Left lung (tissue), 14 donors: ENCODE measurements at places on chromosomes 4 and X.

GRCh38 chrX:129741880-129742758 lies 3.3 kb downstream of the XPNPEP2 start:
- DNase-seq = no peak

DNA sequence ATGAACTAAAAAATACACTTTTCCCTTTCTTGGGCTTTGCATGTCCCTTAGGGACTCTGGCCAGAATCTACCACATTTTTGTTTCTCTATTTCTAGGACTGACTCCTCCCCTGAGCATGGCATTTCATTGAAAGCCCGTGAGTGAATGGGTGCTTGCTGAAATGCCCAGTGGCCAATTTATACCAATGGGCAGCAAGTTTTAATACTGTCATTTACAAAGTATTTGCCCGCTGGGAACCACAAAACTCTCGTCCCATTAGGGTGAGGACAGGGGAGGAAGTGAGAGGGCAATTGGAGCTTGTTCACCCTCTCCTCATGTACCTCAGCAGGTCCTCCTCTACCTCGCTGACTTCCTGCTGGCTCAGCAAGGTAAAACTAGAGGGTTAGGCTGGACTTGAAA lies 1.1 kb downstream of the SRPX2 start:
- DNase-seq = no peak

DNA sequence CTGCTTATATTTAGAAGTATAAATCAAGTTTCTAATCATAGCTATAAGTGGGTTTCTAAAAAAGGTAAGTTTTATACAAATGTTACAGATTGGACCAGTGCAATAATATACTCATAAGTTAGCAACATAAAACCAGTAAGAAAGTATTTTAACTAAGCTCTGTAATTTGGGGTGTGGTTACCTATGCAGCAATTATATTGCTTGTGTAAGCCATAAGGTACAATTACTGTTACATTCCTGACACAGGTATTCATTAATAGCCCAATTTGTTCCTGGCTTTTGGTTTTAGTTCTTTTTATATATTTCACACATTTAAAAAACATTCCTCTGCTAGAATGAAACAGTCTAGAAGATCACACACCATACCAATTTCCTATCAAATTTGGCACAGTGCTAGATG lies 115.1 kb downstream of the FRYL start:
- DNase-seq = no peak

DNA sequence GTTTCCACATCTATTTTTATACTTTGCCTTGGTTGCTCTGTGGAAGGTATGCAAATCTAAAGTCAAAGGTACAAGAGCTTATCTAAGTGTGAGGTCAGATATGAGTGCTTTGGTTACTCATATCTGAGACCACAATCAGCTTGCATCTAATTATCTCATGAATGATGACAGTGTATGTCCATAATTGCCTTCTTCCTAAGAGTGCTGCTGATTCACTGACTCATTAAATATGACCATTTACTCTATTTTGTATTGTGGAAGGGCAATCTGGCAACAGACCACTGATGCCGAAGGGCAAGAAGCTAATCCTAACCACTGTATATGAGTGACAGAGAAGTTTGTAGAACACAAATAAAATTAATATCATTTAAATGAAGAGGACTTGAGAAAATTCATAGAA lies 1190.2 kb upstream of the AGA start:
- no peak for DNase-seq

DNA sequence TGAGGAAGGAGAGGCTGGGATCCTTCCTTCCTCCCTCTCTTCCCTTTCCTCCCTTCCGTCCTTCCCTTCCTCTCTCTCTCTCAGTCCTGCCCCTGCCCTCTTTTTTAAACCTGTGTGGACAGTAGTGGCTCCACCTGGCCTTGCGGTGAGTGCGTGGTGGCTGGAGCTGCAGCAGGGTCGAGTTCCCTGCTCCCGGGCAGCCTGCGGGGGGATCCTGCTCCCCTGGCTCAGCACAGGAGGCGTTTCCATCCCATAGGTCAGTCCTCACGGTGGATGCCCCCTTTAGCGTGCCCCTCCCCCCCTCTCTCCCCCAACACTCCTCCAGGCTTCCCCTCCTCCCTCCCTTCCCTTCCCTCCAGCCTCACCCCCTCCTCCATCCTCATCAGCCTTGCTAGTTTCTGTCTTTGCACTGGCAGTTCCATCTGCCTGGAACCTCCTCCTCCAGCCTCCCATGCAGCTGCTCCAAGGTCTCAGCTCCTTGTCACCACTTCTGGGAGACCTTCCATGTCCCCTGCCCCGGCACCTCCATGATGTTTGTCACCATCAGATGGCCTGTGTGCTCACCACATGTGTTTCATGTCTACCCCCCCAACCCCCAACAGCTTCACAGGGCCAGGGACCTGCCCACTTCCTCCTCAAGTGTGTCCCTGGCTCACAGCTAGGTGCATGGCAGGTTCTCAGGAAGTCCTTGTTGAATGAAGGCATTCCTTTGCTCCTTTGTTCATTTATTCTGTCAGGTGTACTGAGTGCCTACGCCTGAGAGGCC lies 68.4 kb downstream of the PSAPL1 start:
- DNase-seq = peak; percentile 68

DNA sequence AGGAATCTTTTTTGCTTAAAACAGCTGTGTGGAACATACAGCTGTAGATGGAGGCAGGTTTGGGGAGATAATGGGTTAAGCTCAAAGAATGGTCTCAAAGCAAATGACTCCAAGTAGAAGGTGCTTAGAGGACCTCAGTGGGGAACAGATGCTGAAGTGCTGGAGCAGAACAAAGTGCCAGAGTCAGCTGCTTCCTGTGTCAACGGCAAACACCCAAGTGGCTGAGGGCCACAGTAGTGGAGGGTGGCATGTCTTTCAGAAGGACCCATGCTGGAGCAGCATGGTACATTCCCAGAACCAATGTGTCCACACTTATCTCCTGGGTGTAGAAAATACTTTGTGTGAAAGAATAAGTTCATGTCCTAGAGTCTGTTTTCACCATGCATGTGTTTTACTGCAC lies 197.5 kb downstream of the CCNG2 start:
- DNase-seq = no peak

DNA sequence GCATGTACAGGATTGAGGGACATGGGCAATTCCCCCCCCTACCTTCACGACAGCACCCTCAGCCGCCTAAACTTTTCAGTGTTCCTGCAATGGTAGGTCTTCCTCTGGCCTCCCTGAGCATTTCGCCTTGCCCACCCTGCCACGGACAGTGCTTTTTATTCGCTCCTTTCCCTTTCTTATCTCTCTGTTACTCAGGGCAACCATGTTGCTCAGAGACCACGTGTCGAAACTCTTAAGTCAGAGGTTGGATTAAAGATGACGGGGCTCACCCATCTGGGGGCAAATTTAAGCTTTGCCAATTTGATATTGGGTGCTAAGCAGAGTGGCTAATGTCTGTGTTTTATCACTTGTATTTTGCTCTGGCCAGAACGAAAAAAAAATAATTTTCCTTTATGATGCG lies 20.4 kb downstream of the TENM3 start:
- no peak for DNase-seq

- DNase-seq = no peak
Observed at GRCh38 chr4:73308286-73308685, 49.7 kb upstream of the ANKRD17 start.

DNA sequence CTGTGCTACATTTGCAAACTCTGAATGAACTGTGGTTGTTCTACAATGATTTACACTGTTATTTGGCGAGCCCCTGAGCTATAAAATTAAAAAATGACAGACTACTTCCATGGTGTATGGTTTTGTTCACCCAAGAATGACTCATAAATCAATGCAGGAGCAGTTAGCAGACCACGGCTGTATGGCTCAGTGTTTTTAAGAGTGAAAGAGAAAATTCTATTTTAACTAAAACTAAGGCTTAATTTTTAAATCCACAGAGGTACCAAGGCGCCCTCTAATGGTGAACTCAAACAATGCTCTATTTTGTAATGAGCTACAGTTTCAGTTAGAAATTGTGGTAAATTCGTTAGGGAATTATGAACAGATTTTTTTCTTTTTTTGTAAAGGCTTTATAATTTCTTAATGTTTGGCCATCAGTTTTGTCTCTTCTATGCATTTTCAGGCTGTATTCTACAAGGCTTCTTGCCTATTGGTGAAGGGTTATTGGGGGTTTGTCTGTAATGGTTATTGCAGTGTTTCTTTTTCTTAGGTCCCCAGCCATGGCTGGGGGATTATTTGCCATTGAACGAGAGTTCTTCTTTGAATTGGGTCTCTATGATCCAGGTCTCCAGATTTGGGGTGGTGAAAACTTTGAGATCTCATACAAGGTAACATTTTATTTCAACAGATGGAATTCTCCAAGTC lies 32.5 kb downstream of the HMGB2 start:
- no peak for DNase-seq

GRCh38 chrX:72258174-72258573 lies 18.9 kb downstream of the RPS4X start:
- DNase-seq = no peak

DNA sequence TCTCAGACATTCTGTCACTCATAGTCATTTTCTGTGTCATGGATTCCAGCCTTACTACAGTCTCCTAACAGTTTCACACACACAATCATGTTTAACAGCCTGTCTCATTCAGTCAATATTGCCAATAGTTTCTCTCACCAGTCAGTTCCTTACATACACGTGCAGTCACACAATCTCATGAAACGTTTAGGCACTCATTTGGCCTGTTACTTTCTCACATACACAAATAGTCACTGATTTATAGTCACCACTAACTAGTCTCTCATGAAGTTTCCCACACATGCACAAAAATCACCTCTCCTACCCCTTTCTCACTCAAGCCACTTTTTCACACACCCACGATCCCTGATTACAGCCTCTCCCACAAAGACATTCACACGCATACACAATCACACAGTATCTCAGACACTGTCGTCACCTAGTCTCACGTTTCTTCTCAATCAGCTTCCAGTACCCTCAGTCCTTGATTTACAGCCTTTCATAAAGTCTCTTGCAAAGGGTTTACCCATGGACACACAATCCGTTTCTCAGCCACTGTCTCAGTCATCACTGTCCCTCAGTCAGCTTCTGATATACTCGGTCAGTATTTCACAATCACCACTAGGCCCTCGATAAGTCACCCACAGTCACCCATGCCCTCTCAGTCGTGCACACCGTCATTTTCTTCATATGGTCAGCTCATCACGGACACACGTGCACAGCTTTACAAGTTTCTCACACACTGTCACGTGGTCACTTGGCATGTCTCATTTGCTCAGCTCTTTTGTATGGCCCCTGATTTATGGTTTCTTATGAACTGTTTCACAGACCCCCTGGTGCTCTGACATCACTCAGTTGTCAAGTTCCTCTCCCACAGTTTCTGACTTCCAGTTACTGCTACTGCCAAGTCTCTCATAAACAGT lies 4.2 kb upstream of the CFP start:
- DNase-seq = no peak

DNA sequence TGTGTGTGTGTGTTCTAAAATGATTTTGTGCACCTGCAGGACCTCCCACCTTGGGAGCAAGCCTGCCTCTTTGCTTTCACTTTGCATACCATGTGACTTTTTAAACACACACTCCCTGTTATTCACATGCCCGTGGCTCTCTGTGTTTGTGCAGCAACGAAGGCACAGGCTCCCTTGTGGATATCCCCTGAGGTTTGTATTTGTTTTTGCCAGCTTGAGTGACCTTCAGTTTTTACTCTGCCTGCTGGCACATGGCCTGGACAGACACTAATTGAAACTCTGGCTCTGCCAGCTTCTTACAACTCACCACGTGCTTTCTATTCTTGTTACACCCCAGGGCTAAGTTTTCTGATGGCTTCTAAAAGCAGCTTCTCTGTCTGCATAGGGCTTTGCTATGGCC lies 885.8 kb downstream of the SH3BGRL start:
- peak; percentile 2 for DNase-seq

DNA sequence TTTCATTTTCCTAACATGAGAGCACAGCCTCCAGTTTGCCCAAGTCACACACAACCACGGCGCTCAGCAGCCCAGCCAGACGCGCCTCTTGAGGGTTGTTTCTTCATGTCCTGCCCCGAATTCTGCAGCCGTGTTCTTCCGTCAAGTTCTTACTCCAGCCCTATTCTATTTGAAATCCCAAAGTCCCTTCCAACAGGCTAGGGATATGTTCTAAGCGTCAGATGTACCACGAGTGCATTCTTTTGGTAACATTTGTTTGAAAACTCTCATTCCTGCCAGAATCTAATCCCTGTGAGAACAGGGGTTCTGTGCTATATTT lies 23.1 kb downstream of the ACSL1 start:
- no peak for DNase-seq

GRCh38 chr4:73066928-73067327 lies 2.6 kb downstream of the COX18 start:
- DNase-seq = no peak

DNA sequence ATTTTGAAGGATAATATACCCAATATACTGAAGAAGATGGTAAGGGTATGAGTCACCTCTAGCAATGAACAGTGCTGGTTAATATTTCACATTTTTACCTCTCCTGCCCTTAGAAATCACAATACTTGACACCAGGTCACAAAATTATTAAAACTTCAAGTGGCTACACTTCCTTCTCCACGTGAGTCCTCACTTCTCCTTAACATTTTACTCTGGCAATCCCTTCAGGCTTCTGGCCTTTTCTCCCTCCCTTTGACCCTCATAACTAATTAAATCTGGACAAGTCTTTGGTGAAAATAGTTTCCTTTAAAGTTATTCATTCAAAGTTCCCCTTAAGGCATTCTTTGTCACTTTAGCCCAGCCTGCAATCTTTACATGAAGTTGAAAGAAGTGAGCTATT lies 190.4 kb downstream of the UNC5C start:
- peak; percentile 31 for DNase-seq

GRCh38 chr4:119008761-119009160 lies 120.1 kb downstream of the SYNPO2 start:
- no peak for DNase-seq

- no peak for DNase-seq
Observed at GRCh38 chr4:159743971-159744370, 641.1 kb downstream of the RAPGEF2 start.

GRCh38 chr4:185305979-185306442 lies 89.7 kb downstream of the LRP2BP start:
- DNase-seq = no peak

DNA sequence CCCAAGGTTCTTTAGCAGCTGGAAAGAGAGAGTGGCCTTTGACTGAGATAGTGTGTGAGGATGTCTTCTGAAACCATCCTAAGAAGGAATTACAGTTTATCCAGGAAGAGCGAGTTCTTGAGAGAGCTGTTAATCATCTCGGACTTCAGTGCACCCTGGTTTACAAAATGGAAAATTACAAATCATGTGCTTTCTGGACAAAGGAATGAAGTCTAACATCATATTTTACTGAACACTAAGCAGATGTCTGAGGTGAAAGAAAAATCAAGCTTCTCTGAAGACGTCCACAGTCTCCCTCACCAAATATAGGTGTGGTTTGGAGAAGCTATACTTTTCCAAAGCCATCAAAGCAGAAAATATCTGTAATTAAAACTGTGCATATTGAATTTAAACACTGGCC lies 30.8 kb upstream of the CYP2U1 start:
- no peak for DNase-seq

DNA sequence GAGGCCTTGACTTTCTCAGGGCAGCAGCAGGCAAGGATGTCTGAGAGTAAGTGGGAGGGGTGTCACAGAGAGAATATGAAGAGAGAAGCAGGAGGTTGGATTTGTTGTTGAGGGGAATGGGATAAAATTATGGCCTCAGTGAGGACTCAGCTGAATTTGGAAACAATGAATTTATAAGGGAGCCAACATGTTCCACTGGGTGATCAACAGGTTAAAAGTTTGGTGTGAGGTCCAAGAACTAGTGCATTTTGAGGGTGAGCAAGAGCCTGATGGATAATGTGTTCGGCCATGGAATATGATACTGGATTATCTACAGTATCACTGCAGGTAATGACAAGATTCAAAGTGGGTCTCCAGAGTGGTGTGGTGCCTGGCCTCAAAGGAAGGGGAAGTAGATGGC lies 33.5 kb downstream of the LIMCH1 start:
- DNase-seq = no peak

- no peak for DNase-seq
Observed at GRCh38 chr4:30122711-30123110, 597.5 kb upstream of the PCDH7 start.
